ENCODE measurements at places on chromosomes 12 and 14.

- no peak for DNase-seq
Observed at GRCh38 chr14:58309086-58309485, 10.7 kb downstream of the ARID4A start.

DNA sequence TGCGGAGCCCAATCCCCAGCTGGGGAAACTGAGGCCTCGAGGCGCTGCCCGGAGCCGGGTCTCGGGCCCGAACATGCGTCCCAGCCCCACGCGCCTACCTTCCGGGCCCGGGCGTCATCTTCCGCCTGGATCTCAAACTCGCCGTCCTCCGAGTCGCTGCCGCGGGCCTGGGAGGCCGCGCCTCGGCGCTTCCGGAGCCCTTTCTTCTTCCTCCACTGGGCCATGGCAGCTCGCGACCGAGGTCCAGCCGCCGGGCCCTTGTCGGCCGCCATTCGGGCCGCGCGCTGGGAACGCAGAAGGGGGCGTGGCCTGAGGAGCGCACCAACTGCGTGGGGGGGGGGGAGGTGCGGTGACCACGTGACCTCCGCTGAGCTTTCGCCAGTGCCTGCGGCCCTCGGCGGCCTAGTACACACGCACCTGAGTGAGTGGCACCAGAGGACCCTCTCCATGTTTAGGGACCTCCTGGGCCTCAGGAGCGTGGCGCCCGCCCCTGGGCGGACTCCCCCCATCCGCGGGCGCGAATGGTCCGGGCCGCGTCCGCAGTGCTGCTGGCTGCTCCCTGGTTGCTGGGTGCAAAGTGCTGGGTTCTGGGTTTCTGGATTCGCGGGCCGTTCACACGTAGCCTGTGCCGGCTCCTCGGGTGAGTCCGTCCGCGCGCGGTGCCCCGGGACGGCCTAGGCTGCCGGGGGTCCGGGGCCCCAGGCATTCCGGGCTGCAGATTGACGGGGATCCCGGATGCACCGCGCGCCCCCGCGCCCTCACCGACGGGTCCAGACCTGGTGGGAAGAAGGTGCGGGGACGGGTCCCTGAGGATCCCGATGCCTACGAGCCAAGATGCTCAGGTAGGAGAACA lies at the start of the genes DDX54 and RITA1:
TSS of gene DDX54 (minus strand) at position 299 of the 853 bp plus-strand sequence. CDS start at position 272, 27 bp downstream.
TSS of gene RITA1 (plus strand) at position 542 of the 853 bp plus-strand sequence. CDS start 1,026 bp downstream, outside the sequence.
- DNase-seq = no peak

DNA sequence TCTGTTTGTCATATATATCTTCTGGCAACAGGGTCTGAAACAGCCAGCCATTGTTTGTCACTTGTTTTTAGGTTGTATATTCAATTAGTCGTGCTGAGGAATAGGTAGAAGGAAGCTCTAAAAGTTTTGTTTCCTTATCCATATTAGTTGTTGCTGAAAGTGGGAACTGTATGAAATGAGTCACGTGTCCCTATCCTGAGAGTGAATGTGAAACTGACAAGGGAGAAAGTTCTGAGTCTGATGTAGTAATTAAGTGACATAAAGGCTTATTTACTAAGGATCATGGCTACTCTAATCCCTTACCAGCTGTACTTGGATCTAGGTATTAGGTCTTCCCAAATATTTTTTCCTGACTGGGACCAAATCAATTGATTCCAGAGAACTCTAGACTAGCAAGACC lies 16.4 kb downstream of the FAM234B start:
- DNase-seq = no peak

DNA sequence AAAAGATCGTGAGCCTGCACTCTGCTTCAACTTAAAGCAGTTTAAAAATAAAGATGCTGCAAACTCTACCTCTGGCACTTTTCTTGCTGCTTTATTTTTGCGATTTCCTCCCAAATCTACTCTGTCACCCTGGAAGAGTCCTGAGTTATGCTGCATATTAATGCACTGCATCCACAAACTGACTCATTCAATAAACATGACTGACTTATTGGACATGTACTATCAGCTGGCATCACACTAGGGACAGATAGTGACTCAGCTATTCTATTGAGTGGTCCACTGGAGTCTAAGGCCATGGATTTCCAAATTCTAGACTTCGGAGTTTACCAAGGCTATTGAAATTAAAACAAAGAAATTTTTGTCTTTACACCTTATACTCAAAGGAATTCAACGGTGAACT lies 90.7 kb upstream of the PTPRR start:
- DNase-seq = no peak

GRCh38 chr14:22666203-22666893 lies 22.2 kb upstream of the OR6J1 start:
- no peak for DNase-seq

DNA sequence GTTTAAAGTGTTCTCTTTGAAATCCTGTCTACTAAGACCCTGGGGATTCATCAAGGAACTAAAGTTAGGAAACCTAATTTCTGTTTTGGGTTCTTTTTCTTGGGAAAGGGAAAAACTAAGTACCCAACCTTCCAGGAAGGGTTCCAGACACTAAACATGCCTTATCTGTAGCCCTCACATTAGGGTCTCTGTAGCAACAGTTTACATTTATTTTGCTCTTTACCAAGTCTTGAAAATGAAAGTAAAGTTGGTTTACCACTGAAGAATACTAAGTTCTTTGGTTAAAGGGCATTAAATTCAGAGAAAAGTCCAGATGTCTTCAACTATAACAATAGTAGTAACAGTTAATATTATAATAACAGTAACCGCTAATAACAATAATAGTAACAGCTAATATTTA lies 207.5 kb upstream of the CDKN3 start:
- no peak for DNase-seq

DNA sequence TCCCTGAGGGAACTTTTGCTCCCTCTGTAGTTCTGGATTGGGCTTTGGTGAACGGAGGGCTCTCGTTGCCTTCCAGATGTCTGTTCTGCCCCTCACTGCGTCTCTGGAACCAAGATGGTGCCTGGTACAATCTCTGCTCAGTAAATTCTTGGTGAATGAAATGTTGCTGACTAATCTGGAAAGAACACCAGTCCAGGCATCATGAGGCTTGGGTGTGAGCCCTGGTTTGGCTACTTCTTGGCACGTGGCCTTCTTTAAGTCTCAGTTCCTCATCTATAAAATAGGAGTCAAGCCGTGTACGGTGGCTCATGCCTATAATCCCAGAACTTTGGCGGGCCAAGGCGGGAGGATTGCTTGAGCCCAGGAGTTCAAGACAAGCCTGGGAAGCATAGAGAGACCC lies 4.3 kb downstream of the HHIPL1 start:
- DNase-seq = no peak

GRCh38 chr14:58738189-58738836 lies 100.6 kb downstream of the DACT1 start:
- no peak for DNase-seq

Data from NCI-H187 treated with DMSO at 0.1 percent for 48 hours (cell line).